ENCODE measurements at places on chromosomes 1 and 21.

- no peak for DNase-seq
These were observed 26.5 kb downstream of the HRNR start for GRCh38 chr1:152197361-152197941.

DNA sequence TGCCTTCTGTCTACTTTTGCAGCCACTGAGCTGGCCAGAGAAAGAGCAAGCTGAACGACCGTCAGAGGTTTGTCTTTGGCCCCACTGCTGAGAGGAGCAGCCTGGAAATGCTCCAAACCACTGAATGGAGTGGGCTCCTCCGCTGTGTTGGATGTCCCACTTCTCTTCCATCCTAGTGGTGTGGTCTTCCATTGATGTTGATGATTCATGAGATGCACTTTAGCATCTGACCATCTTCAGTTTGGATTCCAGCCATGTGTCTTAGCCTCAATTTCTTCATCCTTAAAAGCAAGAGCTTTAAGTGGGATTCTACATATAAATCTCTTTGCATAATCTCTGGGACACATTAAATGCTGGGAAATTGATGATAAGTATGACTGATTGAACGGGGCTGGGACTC lies 276.9 kb downstream of the SIPA1L2 start:
- DNase-seq = no peak

DNA sequence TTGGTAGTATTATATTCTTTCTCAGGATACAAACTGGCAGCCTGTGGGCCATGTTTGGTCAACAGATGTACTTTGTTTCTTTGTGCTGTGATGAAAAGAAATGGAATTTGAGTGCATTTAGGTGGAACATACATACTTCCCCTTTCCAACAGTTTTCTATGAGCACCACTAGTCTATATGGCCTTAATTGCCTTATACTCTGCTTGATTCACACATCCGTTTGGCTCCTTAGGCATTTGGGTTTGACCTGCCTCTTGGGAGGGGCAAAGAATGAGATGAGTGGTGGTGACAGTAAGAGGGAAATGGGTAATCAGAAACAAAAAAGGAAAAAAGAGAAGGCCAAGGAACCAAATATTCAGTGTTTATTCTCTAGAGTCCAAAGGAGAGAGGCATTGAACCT lies 17.0 kb downstream of the CFAP126 start:
- no peak for DNase-seq

GRCh38 chr1:9717193-9718005 lies 65.9 kb downstream of the PIK3CD start:
- DNase-seq = no peak

GRCh38 chr1:79797487-79797886 lies 791.0 kb upstream of the ADGRL4 start:
- no peak for DNase-seq

- DNase-seq = no peak
These were observed 56.2 kb downstream of the LACTBL1 start for GRCh38 chr1:22916471-22916820.

DNA sequence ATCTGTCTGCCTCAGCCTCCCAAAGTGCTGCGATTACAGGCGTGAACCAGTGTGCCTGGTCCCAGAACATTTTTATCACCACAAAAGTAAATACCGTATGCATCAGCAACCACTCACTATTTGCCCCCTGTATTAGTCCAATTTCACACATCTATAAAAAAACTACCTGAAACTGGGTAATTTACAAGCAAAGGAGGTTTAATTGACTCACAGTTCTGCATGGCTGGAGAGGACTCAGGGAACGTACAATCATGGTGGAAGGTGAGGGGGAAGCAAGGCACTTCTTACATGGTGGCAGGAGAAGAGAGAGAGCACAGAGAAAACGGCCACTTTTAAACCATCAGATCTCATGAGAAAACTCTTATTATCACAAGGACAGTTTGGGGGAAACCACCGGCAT lies 25.6 kb upstream of the CTH start:
- DNase-seq = no peak

DNA sequence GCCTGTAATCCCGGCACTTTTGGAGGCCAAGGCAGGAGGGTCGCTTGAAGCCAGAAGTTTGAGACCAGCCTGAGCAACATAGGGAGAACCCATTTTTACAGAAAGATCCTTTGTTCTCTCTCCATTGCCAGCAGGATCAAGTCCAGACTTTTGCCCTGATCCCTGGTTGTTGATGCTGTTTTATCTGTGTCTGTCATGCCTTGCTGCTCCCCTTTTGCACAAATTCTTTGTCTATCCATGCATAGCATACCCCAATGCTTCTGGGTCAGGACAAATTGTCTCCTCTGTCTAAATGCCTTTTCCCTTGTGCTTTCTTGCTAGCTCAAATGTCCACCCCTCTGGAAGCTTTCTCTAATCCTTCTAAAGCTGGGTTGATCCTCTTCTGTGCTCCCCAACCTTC lies 25.3 kb upstream of the FAAH start:
- no peak for DNase-seq

DNA sequence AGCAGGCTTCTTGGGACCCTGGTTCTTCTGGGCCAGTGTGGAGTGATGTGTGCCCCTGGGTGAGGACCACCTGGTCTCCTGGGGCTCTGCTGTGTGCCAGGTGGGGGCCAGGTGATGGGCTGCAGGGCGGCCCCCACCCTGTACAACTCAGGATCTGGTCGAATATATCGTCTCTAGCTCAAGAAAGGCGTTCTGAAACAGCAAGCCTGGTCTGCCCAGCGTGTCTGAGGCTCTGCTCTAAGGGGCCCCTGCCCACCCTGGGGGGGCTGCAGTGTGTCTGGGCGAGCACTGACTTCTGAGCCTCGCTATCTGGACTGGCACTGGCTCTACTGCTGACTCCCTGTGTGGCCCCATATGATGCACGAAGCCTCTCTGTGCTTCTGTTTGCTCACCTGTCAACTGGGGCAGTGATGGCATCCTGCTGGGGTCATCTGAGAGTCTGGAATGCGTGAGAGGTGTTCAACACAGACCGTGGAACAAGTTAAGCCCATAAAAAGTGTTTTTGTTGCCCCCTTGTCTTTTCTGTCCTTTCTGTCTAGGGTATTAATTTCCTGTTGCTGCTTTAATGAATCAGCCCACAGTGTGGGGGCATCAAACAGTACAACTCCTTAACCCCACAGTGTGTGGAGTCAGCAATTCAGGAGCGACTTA lies 56.0 kb upstream of the TRAPPC10 start:
- no peak for DNase-seq

GRCh38 chr1:83554174-83554573 lies 444.8 kb downstream of the TTLL7 start:
- DNase-seq = no peak

DNA sequence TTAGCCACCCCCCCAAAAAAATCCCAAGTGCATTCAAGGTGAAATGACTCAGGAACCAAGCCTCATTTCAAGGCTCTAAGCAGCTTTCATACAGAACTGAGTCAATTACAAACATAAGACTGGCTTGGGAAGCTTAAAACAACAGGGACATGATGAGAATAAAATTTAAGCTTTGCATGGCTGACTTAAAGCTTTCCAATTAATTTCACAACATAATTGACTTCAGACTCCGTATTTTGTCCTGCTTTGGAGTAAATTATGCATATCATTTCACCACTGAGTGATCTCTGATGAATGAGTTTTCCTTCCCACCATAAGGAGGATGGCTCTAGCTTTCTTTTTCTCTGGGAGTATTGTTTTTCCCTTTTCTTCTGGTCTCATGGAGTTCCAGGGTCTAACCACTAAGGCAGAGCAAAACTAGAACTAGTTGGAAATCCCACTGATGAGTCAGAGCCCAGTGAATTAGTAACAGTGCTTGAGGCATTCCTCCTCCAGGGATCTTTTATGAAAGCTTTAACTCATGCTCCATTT lies 72.8 kb downstream of the XCL2 start:
- peak; percentile 72 for DNase-seq

DNA sequence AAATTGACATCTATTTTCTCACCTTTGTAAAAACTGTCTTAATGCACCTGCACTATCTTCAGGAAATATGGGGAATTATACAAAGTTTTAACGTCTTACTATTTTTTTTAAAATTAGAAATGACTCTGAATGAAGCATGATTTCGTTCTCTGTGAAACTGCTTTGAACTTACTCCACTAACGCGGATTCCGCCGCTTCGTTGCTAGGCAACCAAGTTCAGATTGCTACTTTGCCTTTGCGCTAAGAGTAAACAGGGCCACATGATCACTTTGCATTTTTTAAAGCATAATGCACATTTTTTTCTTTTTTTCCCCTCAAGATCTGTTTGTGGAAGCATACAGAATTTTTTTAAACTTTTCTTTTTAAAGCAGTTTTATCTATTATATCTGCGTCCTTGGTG lies 690.5 kb downstream of the BRINP3 start:
- DNase-seq = no peak

DNA sequence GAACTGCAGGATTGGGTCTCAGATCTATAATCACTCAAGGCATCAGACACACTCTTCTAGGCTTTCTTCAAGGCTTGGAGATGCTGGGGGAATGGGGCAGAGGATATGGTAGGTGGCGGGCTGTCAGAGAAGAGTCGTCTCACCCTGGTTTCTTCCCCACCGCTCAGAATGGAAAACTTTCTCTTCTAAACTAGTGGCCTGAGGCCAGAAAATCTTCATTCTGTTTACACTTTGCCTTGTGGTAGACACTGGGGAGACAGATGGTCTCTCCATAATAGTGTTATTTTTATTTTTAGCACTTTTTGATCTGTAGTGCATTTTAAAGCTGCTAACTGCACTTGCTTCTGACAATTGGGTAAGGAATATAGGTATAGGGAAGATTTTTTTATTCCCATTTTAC lies 2.6 kb downstream of the PRELP start:
- DNase-seq = no peak

GRCh38 chr1:64155278-64155677 lies 48.1 kb upstream of the UBE2U start:
- no peak for DNase-seq

- peak; percentile 49 for DNase-seq
These were observed 64.4 kb upstream of the TLR5 start for GRCh38 chr1:223207293-223208066.

- no peak for DNase-seq
These were observed 318.5 kb upstream of the DUSP10 start for GRCh38 chr1:222060210-222060916.

GRCh38 chr1:47948126-47948525 lies 49.1 kb downstream of the TRABD2B start:
- DNase-seq = no peak

GRCh38 chr1:208151728-208152598 lies 92.2 kb downstream of the PLXNA2 start:
- no peak for DNase-seq

GRCh38 chr1:194067772-194068171 lies 881.4 kb upstream of the B3GALT2 start:
- no peak for DNase-seq

DNA sequence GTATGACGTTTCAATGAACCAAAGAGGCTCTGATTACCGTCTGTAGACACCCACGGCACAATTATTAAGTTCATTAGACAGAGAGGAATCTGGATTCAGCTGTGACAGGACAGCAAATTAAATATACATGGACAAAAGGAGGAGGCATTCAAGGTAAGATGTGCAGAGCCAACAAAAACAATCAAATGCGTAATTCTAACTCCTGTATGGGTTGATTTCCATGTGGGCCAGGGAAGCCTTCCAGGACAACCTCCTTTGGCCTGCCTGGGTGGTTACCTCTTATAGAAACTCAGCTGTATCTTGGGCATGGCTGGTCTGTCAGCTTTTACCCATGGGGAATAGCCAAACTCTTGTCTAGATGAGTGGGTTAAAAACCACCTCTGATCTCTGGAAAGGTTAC lies 43.8 kb downstream of the CCN1 start:
- no peak for DNase-seq

DNA sequence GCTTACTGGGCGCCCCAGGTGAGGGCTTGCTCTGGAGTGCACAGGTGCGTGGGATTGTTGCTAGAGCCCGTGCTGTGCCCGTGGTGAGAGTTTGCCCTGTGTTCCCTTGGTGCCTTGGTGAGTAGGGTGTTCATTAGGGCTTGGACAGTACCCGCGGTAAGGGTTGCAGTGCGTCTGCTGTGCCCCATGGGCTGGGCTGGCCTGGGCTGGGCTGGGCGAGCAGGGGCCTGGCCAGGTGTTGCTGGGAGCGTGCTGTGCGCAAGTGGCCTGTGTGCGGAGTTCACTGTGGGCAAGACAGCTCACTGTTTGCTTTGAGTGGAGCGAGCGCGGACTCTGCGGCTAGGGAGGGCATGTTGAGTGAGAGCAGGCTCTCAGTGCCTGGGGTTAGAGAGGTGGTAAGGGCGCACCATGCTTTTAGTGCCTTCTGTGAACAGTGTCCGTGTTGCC lies 725 bp downstream of the CR1L start:
- DNase-seq = no peak

DNA sequence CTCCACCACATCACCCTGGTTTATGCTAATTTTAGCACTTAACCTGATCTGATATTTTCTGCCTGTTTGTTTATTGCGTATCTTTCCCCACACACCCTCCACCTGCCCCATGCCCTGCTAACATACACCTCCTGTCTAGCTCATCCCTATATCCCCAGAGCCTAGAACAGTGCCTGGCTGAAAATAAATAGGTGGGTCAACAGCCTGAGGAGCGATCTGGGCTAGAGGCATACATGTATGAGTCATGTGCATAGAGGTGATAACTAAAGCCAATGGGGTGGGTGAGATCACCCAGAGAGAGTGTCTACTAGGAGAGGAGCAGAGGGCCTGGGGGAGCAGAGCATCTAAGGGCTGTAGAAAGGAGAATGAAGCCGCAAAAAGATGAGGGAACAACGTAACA lies 2.7 kb downstream of the HTR1D start:
- no peak for DNase-seq

DNA sequence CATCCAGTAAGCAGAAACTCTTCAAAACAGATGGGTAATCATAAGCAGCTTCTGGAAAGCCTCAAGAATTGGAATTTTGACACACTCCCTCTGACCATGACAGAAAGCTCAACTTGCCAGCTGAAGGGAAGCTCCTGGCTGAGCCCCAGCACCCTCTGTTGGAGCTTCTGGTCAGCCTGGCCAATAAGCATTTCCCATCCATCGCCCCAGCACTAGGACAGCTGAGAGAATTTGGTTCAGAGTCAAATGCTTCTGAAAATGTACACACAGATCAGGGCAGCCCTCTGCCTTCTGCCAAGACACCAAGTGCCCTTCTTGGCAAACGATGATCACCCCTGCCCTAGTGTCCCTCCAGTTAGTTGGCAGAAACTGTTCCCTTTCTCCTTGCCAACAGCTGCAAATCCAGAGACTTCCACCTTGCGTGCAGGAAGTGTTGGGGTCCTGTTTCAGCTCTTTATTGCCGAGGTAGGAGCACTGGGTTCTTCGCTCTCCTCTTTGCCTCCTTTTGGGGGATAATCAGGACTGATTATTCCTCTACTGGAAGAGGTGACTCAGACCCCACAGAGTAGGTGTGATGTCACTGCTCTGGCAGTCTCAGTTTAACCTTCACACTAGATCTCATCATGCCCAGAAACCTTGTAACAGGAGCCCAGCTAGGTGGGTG lies 11.9 kb downstream of the PIGV start:
- peak; percentile 88 for DNase-seq

DNA sequence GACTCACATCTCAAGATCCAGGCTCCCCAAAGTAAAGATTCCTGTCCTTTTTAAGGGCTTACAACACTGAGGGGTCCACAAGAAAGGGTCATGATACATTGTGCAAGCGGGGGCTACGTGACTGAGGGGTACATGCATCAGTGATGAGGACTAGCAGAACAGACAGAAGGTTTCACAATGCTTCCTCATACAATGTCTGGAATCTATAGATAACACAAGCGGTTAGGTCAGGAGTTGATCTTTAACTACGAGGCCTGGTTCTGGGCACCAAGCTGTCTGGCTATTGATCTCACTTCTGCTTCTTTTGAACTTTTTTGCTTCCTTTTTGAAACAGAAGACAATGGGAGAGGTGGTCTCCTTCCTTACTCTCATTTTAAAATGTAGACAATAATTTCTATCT lies 718.6 kb downstream of the AMY1C start:
- no peak for DNase-seq

Measured in AG08395 (cell line).